A549 treated with CpdA at 1 μM for 4 hours (cell line): ENCODE measurements at places on chromosomes 7 and 10. TPM values are rescaled to one million over a fixed set of nuclear protein-coding genes. Genes with fewer than 3 reads are reported as not detected.

The CRTAC1 gene
- 0.96 to 1.7 TPM (median 1.4 TPM) in 5 replicates for total RNA-seq

The STEAP2 gene
- total RNA-seq = 3.8 to 4.9 TPM (median 4.5 TPM) in 5 replicates

The EVX1 gene
- total RNA-seq = 0.03 to 0.09 TPM (median 0.07 TPM) in 3 of 5 replicates, not detected in the others

The ENKUR gene
- 0.09 to 0.29 TPM (median 0.22 TPM) in 4 of 5 replicates, not detected in the other for total RNA-seq

The HMX3 gene
- total RNA-seq = not detected in 5 replicates

The ZNF488 gene
- 9.1 to 13.4 TPM (median 13.1 TPM) in 5 replicates for total RNA-seq

The ASAH2 gene
- 1.8 to 3.0 TPM (median 2.8 TPM) in 5 replicates for total RNA-seq

The ASB10 gene
- not detected in 5 replicates for total RNA-seq

The RBM33 gene
- 21.7 to 32.0 TPM (median 26.8 TPM) in 5 replicates for total RNA-seq

The GRM3 gene
- total RNA-seq = not detected in 5 replicates

The TMEM106B gene
- total RNA-seq = 30.6 to 40.8 TPM (median 34.2 TPM) in 5 replicates

The ENTPD1 gene
- 0.02 to 0.10 TPM in 2 of 5 replicates, not detected in the others for total RNA-seq

The C10orf143 gene
- 0.49 to 1.0 TPM (median 0.80 TPM) in 5 replicates for total RNA-seq

The DNAH11 gene
- 0.05 to 0.20 TPM (median 0.10 TPM) in 5 replicates for total RNA-seq

The ASNS gene
- total RNA-seq = 57.2 to 71.2 TPM (median 64.7 TPM) in 5 replicates

The UTF1 gene
- total RNA-seq = 0.07 to 0.16 TPM (median 0.14 TPM) in 3 of 5 replicates, not detected in the others

The EPHA1 gene
- total RNA-seq = not detected in 5 replicates

The CWF19L1 gene
- total RNA-seq = 20.0 to 25.6 TPM (median 22.7 TPM) in 5 replicates

The RNLS gene
- total RNA-seq = 8.2 to 10.9 TPM (median 8.2 TPM) in 5 replicates

The ZNF37A gene
- total RNA-seq = 5.1 to 7.5 TPM (median 6.6 TPM) in 5 replicates

The NODAL gene
- total RNA-seq = not detected in 5 replicates

The SCD gene
- total RNA-seq = 147 to 216 TPM (median 184 TPM) in 5 replicates

The VGF gene
- total RNA-seq = 9.0 to 22.7 TPM (median 16.6 TPM) in 5 replicates

The SPDYE2B gene
- not detected in 5 replicates for total RNA-seq

The SPDYE9 gene
- not detected in 5 replicates for total RNA-seq

The GOLGA7B gene
- 3.6 to 6.0 TPM (median 4.7 TPM) in 5 replicates for total RNA-seq

The AEBP1 gene
- 0.05 TPM in 1 of 5 replicates, not detected in the others for total RNA-seq

The PRPS1L1 gene
- not detected in 5 replicates for total RNA-seq
